Activated CD4-positive, alpha-beta memory T cell treated with anti-CD3 and anti-CD28 coated beads for 36 hours (primary cell): ENCODE measurements at places on chromosomes 1 and 21. TPM values are rescaled to one million over a fixed set of nuclear protein-coding genes. Genes with fewer than 3 reads are reported as not detected.

The APCS gene
- not detected for total RNA-seq

The CFHR4 gene
- total RNA-seq: not detected

The CSF3R gene
- not detected for total RNA-seq

The VAV3 gene
- 2.3 TPM for total RNA-seq

The C4BPA gene
- not detected for total RNA-seq

The CNKSR1 gene
- 1.3 TPM for total RNA-seq
